ENCODE measurements at places on chromosomes 4 and X. TPM values are rescaled to one million over a fixed set of nuclear protein-coding genes. Genes with fewer than 3 reads are reported as not detected.

ZNF157 gene
- total RNA-seq: 0.14 TPM

PDCL2 gene
- total RNA-seq: not detected

S100G gene
- not detected for total RNA-seq

- no peak for DNase-seq
Measured at GRCh38 chr4:158496030-158496741, 25.5 kb upstream of the RXFP1 start.

DNA sequence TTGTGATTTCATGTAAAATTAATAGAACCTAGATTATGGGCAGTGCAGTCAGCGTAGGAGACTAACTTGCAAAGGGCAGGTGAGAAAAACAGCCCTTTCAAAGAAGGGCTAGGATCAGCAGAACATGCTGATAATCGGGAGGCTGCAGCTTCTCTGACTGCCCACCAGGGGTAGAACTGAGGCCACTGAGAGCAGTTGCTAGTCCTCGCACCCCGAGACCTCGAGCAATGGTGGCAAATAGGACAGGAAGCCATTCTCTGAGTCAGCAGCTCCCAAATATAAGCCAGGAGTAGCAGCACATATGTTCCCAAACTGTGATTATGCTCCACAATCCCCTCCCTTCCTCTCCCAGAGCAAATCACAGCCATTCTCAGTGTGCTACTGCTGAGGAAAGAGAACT lies 186.5 kb downstream of the MSL3 start:
- DNase-seq: no peak

DNA sequence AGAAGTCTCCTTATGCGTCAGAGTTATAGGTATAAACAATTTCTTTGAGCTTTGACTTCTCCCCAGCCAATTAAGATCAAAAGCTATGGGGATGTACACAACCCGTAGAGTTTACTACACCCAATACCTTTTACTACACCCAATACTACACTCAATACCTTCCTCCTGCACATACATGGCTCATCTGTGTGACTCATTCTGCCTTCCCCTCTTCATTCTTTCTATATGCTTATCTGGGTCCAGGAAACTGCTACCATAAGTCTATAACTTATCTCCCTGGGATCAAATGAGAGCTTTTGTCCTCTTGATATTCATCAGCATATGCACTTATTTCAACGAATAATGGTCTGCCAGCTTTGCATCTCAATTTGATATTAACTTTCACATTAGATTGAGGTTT lies 28.2 kb downstream of the ANKRD50 start:
- DNase-seq: no peak

DNA sequence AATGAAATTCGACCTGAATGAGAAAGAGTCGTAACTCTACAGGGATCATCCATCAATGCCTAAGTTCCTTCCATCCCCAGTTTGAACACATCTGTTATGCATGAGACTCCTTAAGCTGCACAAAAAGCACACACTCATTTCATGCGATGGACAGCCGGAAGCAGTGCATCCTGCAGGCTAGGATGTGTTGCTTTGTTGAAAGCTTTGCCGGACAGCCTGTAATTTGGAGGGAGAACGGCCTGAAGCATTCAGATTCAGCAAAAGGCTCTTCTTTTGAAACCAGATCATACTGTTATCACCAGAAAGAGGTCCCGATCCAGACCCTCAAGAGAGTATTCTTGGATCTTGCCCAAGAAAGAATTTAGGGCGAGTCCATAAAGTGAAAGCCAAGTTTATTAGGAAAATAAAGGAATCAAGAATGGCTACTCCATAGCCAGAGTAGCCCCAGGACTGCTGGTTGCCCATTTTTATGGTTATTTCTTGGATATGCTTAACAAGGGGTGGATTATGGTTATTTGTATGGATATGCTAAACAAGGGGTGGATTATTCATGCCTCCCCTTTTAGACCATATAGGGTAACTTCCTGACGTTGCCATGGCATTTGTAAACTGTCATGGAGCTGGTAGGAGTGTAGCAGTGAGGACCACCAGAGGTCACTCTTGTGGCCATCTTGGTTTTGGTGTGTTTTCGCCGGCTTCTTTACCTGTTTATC lies 48.1 kb upstream of the DHRSX start:
- DNase-seq: no peak

DNA sequence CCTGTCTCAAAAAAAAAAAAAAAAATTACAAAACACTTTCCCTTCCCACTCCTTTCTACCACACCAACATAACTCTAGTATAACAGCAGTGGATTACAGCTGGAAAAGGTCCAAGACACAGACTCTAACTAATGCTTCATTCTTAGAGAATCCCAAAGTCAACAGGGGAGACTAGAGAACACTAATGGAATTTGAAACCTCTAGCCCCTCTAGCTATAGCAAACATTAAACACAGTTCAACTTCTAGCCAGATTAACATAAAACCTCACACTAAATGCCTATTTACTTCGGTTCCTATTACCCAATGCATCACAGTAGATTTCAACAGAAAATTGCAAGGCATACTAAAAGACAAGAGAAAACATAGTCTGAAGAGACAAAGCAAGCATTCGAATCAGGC lies 10.5 kb upstream of the DHX15 start:
- DNase-seq: no peak

GRCh38 chr4:84965553-84966381 lies 723 bp downstream of the WDFY3 start:
- peak; percentile 84 for DNase-seq

GRCh38 chr4:34371676-34372075 lies 1872.6 kb downstream of the ARAP2 start:
- no peak for DNase-seq

DNA sequence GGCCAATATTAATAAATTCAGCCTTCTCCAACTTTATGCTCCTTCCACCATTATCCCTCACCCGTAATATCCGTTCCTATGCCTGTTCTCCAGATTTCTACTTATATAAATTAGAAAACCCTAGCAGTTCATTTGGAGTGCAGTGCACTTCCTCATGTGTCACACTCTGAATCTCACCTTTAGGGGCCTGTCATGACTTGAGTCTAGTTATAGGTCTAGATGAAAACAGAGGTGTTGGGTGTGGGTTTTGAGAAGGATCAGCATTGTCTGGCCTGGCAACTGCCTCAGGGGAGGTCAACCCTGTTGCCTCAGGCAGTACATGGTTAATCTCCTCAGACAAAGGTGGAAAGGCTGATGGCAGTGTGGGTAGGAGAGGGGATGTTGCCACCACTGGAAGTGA lies 876.8 kb downstream of the FAT4 start:
- DNase-seq: no peak

- no peak for DNase-seq
Measured at GRCh38 chr4:76523593-76523992, 88.6 kb downstream of the SHROOM3 start.

GRCh38 chr4:40361338-40361737 lies 26.2 kb downstream of the CHRNA9 start:
- DNase-seq: no peak

Measured in posterior vena cava (tissue), 2 donors.